Aorta (tissue), 5 donors: ENCODE measurements at places on chromosomes 16 and 17. TPM values are rescaled to one million over a fixed set of nuclear protein-coding genes. Genes with fewer than 3 reads are reported as not detected.

Gene NACA2
- total RNA-seq, result not detected

GRCh38 chr17:82216301-82217119 lies 3.9 kb upstream of the CCDC57 start:
- no peaks in the 10 kb centered on the region for H3K4me1 ChIP-seq
- DNase-seq, result peak; percentile 87
- peak overlapping the region; percentile 41 for H3K27ac ChIP-seq

Gene EXOC3L1
- total RNA-seq, result 1.3 TPM

DNA sequence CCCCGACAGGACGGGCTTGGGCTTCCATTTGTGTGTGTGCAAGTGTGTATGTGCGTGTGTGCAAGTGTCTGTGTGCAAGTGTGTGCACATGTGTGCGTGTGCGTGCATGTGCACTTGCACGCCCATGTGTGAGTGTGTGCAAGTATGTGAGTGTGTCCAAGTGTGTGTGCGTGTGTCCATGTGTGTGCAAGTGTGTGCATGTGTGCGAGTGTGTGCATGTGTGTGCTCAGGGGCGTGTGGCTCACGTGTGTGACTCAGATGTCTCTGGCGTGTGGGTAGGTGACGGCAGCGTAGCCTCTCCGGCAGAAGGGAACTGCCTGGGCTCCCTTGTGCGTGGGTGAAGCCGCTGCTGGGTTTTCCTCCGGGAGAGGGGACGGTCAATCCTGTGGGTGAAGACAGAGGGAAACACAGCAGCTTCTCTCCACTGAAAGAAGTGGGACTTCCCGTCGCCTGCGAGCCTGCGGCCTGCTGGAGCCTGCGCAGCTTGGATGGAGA lies 23.1 kb upstream of the ITGAX start:
- H3K4me1 ChIP-seq, result no peaks in the 10 kb centered on the region
- DNase-seq, result no peak
- no peaks in the 10 kb centered on the region for H3K27me3 ChIP-seq
- H3K36me3 ChIP-seq, result no peaks in the 10 kb centered on the region
- H3K4me3 ChIP-seq, result no peak overlapping the region

DNA sequence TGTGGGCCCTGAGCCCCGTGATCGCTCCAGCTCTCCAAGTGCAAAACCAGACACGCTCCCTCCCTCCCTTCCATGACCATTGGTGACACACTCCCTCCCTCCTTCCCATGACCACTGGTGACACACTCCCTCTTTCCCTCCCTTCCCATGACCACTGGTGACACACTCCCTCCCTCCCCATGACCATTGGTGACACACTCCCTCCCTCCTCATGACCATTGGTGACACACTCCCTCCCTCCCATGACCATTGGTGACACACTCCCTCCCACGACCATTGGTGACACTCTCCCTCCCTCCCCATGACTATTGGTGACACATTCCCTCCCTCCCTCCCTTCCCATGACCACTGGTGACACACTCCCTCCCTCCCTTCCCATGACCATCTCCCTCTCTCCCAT lies 56.3 kb downstream of the LMF1 start:
- no peak for DNase-seq
- no peaks in the 10 kb centered on the region for H3K27me3 ChIP-seq
- H3K4me1 ChIP-seq, result no peaks in the 10 kb centered on the region
- no peak overlapping the region for H3K4me3 ChIP-seq
- H3K27ac ChIP-seq, result no peak overlapping the region
- H3K36me3 ChIP-seq, result no peaks in the 10 kb centered on the region

GRCh38 chr16:57604177-57604576 lies 24.3 kb upstream of the ADGRG1 start:
- H3K36me3 ChIP-seq, result no peaks in the 10 kb centered on the region
- no peak for DNase-seq
- H3K27ac ChIP-seq, result no peak overlapping the region
- no peaks in the 10 kb centered on the region for H3K27me3 ChIP-seq
- no peak overlapping the region for H3K4me3 ChIP-seq

- H3K4me1 ChIP-seq, result no peaks in the 10 kb centered on the region
- no peak overlapping the region for H3K27ac ChIP-seq
- no peak overlapping the region for H3K4me3 ChIP-seq
- DNase-seq, result peak; percentile 36
- H3K36me3 ChIP-seq, result no peaks in the 10 kb centered on the region
- no peaks in the 10 kb centered on the region for H3K27me3 ChIP-seq
Observed at GRCh38 chr16:68411086-68411485, 37.2 kb downstream of the SMPD3 start.

DNA sequence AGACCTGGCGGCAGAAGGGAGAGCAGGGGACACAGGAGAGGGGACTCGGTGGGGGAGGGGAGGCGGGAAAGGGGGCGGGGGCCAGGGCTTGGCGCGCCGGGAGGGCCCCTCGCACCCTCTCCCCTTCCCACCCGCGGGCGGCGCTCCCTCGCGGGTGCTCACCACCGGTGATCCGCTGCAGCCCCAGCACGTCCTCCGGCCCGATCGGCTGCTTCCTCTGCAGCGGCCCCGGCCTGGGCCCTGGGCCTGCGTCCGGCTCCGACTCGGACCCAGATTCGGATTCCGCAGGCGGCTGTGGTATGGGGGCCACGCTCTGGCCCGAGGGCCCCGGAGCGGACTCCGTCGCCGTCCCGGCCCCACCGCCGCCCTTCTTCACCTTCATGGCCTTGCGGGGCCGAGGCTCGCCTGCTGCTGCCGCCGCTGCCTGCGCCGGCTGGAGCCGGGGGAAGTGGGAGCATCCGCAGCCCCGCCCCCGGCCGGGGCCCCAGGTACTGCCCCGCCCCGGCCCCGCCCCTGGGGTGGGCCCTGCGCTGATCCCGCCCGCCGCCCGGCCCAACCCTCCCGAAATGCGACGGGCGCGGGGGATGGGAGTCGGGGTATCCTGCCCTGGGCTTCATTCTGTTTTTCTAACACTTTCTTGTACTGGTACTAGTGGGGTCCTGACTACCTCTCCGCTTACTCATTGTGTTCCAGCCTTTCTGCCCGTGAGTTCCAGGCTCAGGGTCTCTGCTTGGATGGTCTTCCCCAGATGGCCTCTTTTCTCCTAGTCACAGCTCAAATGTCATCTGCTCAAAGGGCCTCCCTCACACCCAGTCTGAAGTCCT lies at the start of gene UNC119:
TSS of gene UNC119 (minus strand) at position 449 of the 824 bp plus-strand sequence. CDS start at position 382, 67 bp downstream.
- no peaks in the 10 kb centered on the region for H3K4me1 ChIP-seq
- no peaks in the 10 kb centered on the region for H3K27me3 ChIP-seq
- DNase-seq, result peak; percentile 93
- H3K36me3 ChIP-seq, result peaks cover 6% of the 10 kb centered on the region
- peak within 1 kb of the TSS; percentile 29 for H3K27ac ChIP-seq

Gene AP1G1
- 87.7 TPM for total RNA-seq

- peak within 1 kb of the TSS; percentile 3 for H3K27ac ChIP-seq
- no peaks in the 10 kb centered on the region for H3K4me1 ChIP-seq
- no peaks in the 10 kb centered on the region for H3K36me3 ChIP-seq
Observed at GRCh38 chr17:42681976-42682721, at the start of gene CNTNAP1. Gene CNTNAP1 (plus strand): TSS chr17:42682531. CDS start chr17:42682830, 299 bp downstream.

DNA sequence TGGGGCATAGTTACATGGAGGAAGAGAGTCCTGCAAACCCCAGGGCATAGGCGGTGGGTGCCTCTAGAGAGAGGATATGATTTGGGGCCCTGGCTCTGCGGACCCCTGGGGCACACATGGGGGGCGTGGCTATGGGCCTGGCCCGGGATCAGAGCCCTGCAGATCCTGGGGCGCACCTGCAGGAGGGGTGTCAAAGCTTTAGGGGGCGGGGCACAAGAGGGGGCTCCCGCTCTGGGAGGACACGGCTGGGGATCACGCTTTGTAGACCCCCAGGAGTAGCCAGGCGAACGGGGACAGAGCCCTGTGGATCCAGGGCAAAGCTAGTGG lies 497 bp downstream of the BCL7C start:
- DNase-seq, result no peak
- peak overlapping the region; percentile 48 for H3K27ac ChIP-seq
- H3K27me3 ChIP-seq, result no peaks in the 10 kb centered on the region
- H3K4me1 ChIP-seq, result no peaks in the 10 kb centered on the region
- peak overlapping the region; percentile 56 for H3K4me3 ChIP-seq
- peaks cover 5% of the 10 kb centered on the region for H3K36me3 ChIP-seq

- no peaks in the 10 kb centered on the region for H3K4me1 ChIP-seq
- no peaks in the 10 kb centered on the region for H3K36me3 ChIP-seq
- no peak overlapping the region for H3K27ac ChIP-seq
- H3K4me3 ChIP-seq, result no peak overlapping the region
- H3K27me3 ChIP-seq, result no peaks in the 10 kb centered on the region
- no peak for DNase-seq
Observed at GRCh38 chr17:33012522-33013033, 20.9 kb downstream of the SPACA3 start.

Gene PMFBP1
- 1.0 TPM for total RNA-seq

DNA sequence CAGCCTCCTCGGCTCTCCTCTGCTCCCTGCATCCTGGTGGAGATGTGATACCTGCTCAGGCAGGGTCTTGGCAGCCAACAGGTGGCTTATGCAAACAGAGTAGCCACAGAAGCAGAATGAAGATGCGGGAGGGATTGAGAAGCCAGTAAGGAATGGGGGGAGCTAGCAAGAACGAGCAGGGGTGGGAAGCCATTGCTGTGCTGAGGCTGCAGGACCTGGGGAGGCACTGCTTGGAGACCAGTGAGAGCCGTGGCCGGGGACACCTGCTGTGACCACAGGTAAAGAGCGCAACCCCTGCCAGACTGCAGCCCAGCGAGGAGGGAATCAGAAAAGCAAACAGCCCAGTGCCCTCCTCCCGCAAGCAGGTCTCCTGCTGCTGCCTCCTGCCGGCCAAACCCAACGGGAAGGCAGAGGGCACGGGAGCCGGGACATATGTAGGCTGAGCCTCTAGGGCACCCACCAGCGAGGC lies 14.7 kb downstream of the AIPL1 start:
- no peaks in the 10 kb centered on the region for H3K4me1 ChIP-seq
- no peaks in the 10 kb centered on the region for H3K36me3 ChIP-seq
- H3K4me3 ChIP-seq, result no peak overlapping the region
- no peak for DNase-seq
- no peaks in the 10 kb centered on the region for H3K27me3 ChIP-seq

GRCh38 chr17:73390221-73390620 lies 78.4 kb upstream of the CDC42EP4 start:
- H3K36me3 ChIP-seq, result no peaks in the 10 kb centered on the region
- H3K27me3 ChIP-seq, result no peaks in the 10 kb centered on the region
- H3K4me1 ChIP-seq, result no peaks in the 10 kb centered on the region
- DNase-seq, result peak; percentile 69

DNA sequence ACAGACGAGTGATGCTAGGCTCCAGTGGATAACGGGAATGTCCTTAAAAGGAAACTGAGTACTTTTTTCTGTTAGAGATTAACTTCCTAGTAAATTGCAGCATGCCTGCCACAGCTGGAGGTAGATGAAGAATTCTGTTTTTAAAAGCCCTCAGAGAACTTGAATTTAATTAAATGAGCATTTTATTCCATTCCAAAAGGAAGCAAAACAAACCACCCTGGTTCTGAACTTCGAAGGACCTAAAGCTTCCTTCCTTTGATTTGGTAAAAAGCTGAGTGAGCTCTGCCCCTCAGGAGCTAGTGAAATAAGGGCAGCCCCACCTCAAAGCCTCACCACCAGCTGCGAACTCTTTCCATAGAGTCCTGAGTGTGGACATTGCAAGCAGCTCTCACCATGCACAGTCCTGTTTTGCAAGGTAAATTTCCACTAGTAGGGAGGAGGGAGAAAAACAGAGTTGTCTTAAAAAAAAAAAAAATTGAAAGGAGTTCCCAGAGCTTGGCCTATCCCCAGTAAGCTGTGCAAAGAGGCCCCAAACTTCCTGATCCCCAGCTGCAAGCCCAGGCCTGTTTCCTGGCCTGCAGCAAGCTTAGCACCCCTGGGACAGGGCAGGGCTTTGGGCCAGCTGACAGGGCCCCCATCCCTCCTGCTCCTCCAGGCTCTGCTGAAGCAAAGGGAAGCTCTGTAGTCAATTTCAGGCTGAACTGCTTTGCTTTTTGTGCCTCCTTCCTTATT lies 11.2 kb downstream of the CHD9NB start:
- H3K36me3 ChIP-seq, result no peaks in the 10 kb centered on the region
- H3K4me1 ChIP-seq, result no peaks in the 10 kb centered on the region
- no peak overlapping the region for H3K4me3 ChIP-seq
- DNase-seq, result peak; percentile 70
- no peaks in the 10 kb centered on the region for H3K27me3 ChIP-seq

DNA sequence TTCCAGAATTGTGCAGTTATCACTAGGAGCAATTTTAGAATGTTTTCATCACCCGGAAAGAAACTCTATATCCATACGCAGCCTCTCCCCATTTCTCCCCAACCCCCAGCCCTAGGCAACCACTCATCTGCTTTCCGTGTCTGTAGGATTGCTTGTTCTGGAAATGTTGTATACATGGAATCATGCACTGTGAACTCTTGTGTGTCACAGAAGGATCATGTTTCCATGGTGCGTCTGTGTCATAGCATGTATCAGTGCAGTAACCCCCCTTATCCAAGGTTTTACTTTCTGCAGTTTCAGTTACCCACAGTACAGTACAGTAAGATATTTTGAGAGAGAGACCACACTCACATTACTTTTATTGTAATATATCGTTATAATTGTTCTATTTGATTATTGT lies 299.4 kb downstream of the CPPED1 start:
- H3K4me3 ChIP-seq, result no peak overlapping the region
- no peaks in the 10 kb centered on the region for H3K27me3 ChIP-seq
- no peak overlapping the region for H3K27ac ChIP-seq
- no peak for DNase-seq
- H3K36me3 ChIP-seq, result no peaks in the 10 kb centered on the region
- no peaks in the 10 kb centered on the region for H3K4me1 ChIP-seq

- H3K27me3 ChIP-seq, result no peaks in the 10 kb centered on the region
- DNase-seq, result no peak
- H3K4me1 ChIP-seq, result no peaks in the 10 kb centered on the region
- no peak overlapping the region for H3K27ac ChIP-seq
Observed at GRCh38 chr17:48308581-48308980, 121.4 kb downstream of the SKAP1 start.

- no peak overlapping the region for H3K4me3 ChIP-seq
- H3K27ac ChIP-seq, result no peak overlapping the region
- DNase-seq, result no peak
- H3K36me3 ChIP-seq, result no peaks in the 10 kb centered on the region
- no peaks in the 10 kb centered on the region for H3K27me3 ChIP-seq
Observed at GRCh38 chr16:24850289-24850938, 4.7 kb downstream of the SLC5A11 start.

Gene AOC2
- total RNA-seq, result 2.6 TPM

DNA sequence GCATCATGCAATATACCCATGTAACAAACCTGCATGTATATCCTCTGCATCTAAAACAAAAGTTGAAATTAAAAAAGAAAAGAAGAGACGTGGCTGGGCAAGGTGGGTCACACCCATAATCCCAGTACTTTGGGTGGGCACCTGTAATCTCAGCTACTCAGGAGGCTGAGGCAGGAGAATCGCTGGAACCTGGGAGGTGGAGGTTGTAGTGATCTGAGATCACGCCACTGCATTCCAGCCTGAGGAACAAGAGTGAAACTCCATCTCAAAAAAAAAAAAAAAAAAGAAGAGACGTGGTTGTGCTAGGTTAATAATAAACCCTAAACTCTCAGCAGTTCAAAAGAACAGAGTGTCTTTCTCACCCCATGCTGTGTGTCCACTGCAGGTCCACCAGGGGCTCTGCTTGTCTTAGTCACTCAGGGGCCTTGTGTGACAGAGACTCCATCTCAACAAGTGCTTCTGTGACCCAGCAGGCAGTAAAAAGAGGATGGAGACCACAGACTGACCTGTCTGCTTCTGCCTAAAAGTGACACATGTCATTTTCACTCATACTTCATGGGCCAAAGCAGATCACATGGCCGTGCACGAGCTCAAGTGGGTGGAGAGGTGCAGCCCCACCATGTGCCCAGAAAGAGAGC lies 22.3 kb upstream of the N4BP1 start:
- H3K27me3 ChIP-seq, result no peaks in the 10 kb centered on the region
- no peak overlapping the region for H3K27ac ChIP-seq
- H3K36me3 ChIP-seq, result no peaks in the 10 kb centered on the region
- no peak overlapping the region for H3K4me3 ChIP-seq
- no peaks in the 10 kb centered on the region for H3K4me1 ChIP-seq
